Stimulated activated CD8-positive, alpha-beta memory T cell treated with anti-CD3 and anti-CD28 coated beads, Interleukin-2, amount 100 ng/mL, for 1 hour (primary cell): ENCODE measurements at places on chromosomes 2 and 18.
A peak's percentile ranks its signal among the peaks of the same experiment; 100 is the strongest.

DNA sequence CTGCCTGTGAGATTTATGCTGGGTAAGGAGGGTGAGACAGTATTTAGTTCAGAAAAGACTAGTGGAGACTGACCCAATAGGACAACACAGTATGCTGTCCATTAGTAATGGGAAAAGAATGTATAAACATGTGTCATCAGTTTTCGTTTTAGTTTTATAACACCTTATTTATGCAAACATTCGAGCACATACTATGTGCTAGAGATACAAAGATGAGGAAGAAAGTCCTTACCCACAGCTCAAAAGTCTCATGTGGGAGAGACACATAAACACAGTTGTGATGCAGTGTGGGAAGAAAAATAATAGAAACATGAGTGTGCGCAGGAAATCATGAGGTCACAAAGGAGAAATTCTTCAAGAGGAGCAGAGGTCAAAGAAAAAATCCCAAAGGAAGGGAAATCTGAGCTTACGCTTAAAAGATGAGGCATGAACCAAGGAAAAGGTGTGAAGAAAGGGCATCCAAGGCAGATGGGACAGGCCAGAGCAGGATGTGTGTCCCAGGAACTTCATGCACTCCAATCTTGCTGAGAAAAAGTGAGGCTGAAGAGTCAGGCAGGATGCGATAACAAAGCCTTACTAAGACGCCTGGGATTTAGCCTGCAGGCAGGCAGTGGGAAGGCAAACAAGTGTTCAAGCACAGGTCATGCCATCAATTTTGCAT, 8.1 kb downstream of the METTL21A start:
- DNase-seq = no peak

DNA sequence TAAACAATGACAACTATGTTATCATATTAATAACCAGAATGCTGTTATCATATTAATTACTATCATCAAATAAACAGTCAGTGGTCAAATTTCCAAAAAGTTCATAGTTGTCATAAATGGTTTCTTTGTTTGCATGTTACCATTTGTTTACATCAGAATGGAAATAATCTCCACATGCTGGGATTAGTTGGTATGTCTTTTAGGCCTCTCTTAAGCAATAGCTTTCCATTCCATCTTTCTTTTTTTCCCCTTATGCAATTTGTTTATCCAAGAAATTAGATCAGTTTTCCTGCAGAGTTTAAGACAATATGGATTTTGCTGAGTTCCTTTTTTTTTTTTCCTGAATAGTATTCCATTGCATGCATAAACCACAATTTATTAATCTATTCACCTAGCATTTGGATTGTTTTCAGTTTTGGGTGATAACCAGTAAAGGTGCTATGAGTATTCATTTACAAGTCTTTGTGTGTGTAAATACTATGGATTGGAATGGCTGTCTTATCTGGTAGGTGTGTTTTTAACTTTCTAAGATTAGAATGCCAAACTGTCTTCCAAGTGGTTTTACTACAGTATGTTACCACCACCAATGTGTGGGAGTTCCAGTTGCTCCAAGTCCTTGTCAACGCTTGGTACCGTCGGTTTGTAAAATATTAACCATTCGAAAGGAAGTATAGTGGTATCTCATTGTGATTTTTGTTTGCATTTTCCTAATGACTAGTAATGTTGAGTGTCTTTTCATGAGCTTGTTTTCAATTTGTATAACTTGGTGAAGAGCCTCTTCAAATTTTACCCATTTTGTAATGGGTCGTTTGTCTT, 33.3 kb upstream of the TXNDC2 start:
- no peak for DNase-seq

DNA sequence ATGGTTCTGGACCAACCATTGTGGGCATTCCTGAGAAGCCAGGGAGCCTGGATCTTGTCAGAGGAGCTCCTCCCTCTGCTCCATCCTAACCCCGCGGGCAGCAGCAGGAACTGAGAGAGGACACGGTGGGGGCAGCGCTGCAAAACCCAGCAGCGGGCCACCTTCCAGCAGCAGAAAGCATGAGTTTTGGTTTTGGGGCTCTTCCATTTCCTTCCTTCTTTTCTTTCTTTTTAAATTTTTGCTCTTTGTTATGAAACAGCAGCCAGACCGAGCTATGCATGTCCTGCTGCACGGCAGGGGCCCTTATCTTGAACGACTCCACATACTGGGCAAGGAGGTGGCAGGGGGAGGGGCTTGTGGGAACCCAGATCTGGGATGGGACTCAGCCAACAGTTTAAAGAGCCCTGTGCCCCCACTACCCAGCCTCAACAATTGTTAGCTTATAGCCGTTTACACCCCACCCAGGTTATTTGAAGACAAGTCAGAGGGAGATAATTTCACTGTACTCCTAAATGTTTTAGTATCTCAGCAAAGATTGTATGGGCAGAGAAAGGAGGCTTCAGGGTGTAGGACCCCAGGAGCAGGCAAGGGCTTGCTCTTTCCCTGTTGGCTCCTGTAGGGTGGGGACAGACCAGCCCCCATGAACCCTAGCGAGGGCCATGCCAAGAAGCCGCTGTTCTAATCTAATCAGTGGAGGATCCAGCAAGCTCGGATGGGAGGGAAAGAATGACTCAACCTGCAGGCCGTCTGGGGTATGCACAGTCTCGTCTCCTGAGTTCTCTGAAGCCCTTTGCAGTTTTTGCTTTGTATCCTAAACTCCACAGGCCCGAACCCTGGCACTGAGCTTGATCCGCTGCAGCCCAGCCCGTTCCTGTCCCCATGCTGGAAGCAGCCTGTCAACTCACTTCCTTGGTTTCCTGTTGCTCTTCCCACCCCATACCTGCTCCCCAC, 75.3 kb downstream of the LRRFIP1 start:
- no peak for DNase-seq

DNA sequence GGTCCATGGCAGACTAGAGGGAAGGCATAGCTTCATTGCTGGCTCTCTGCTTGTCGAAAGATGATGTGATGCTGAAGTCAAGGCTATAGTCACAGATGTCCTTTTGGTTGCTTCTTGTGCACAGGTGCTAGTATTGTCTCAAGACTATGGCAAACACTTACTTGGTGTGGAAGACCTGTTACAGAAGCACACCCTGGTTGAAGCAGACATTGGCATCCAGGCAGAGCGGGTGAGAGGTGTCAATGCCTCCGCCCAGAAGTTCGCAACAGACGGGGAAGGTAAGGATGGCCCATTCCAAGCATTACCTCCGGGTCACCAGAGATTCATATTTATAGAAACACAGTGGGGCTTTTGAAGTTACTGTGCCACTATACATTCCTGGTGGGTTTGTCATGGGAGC, 95.5 kb upstream of the EML6 start:
- no peak for DNase-seq

DNA sequence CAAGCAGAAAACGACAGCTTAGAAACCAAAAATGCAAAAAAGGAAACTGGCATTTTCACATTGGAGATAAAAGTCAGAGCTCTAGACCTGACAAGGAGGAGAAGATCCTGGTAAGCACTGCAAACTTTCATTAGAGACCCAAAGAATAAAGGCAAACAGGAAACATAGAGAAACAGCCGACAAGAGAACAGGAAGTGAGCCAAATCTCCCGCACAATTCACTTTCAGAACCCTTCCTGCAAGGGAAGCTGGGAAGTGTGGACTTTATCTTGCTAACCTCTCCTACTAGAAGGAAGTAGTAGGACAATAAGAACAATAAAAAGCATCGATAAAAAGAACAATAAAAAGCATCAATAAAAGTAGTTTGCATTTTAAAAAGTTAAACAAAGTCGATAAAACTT, 417.8 kb upstream of the SPHKAP start:
- no peak for DNase-seq

DNA sequence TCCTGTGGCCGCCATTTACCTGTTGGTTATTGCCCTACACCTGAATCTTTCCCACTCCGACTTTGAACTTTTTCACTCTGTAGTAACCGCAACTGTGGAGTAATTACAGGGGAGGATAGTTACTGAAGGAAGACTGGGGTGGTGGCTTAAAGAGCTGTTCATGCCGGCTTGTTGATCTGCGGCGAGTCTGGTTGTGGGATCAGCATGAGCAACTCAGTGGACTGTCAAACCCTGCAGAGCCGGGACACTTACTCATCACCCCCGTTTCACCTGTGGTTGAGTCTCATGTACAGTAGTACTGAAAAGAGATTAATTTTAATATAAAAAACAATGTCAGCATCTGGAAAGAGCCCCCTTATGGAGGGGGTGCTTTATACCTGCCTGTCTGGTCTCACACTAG, 2.1 kb downstream of the ASB1 start:
- DNase-seq = no peak

- DNase-seq = no peak
These were observed 23.9 kb downstream of the MEP1B start for GRCh38 chr18:32213693-32214092.

GRCh38 chr2:121041516-121041915, 243.5 kb downstream of the TFCP2L1 start:
- no peak for DNase-seq

- no peak for DNase-seq
These were observed 245.5 kb downstream of the MYT1L start for GRCh38 chr2:2085533-2085932.

DNA sequence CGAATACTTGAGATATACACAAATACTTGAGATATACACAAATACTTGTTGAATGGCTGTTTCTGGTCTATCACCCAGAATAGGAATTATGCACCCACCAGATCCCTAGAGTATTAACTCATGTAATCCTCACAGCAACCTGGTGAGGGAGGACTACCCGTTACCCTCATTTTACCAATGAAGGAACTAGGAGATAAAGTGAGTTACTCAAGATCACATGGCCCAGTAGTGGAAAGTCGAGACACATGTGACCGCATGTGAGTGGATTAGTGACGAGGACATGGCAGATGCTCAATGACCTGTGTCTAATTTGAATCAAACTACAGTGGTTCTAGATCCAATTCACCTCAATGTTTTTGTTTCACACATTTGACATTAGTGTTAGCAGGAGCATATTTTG, 2.4 kb downstream of the MOGAT1 start:
- DNase-seq = no peak

- DNase-seq = no peak
These were observed 119.5 kb downstream of the NEB start for GRCh38 chr2:151614606-151615306.

GRCh38 chr18:76913583-76913982, 91.2 kb downstream of the ZNF236 start:
- no peak for DNase-seq

- DNase-seq = no peak
These were observed 586 bp upstream of the C2orf49 start for GRCh38 chr2:105336786-105337121.

GRCh38 chr18:27715751-27716150, 461.2 kb downstream of the CDH2 start:
- DNase-seq = no peak

- DNase-seq = no peak
These were observed 78.7 kb downstream of the NCAPH start for GRCh38 chr2:96414161-96414710.

DNA sequence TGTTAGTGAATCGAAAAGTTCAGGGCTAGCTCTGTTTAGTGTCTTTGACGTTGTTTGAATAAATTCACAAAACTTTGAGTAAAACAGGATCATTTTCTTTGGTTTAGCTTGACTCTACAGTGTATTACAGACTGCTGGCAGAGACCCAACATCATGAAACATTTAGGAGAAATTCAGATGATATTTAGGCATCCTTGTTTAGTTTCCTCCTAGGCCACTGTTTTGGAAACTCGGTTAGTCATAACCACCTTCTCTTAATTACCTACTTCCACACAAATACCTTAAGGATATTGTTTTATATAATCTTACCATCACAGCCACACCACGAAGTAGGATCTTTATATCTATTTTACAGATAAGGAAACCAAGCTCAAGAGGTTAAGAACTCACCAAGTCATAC, 7.8 kb downstream of the LIMS1 start:
- no peak for DNase-seq

GRCh38 chr2:39128919-39129391, 8.1 kb upstream of the SOS1 start:
- peak; percentile 24 for DNase-seq

GRCh38 chr2:174544156-174544555, 53.4 kb downstream of the WIPF1 start:
- DNase-seq = no peak

GRCh38 chr2:208265371-208265800, 669 bp upstream of the PIKFYVE start:
- DNase-seq = no peak

- DNase-seq = no peak
These were observed 58.2 kb downstream of the SLC16A14 start for GRCh38 chr2:230010501-230010900.

DNA sequence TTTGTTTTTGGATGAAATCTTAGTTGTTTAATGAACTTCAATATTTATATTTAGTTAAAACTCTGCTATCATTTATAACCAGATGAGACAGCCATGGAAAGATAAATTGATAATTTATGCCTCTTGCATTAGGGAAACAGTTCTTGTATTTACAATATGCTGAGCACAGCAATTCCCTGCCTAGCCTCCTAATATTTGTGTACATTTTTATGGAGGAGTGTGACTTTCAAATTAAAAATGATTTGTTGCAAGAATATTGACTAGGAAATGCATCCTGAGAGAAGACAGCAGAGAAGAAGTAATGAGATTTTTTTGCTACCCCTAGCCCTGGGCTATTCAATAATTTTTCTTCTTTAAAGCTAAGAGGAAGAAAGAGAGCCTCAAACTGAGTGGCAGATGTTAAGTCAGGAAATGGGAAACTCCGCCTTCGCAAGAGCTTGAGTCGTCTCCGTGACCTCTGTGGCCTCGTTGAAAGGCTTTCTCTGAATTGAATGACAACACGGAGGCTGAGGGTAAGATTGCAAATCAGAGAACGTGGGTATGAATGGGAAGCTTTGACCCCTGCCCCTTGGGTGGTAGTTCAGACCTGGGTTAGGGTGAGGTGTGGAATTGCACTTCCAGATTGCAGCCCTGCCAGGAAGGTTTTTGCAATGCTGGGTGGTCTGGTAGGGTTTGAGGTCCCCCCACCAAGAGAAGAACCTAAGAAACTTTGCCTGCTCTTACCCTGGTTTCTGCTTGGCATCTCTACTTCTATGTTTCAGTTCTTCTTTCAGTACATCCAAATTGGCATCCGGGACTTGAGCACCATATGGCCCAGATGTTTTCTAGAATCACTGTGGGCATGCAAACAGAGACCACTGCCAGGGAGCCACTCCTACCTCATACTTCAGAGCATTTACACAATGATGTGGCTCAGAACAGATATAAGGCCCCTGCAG, 210.3 kb upstream of the RBMS1 start:
- DNase-seq = no peak

- DNase-seq = no peak
These were observed 153.6 kb downstream of the HRH4 start for GRCh38 chr18:24613896-24614640.

GRCh38 chr18:73848656-73849055, 299.0 kb downstream of the FBXO15 start:
- no peak for DNase-seq

- DNase-seq = no peak
These were observed 20.9 kb downstream of the MAP4K3 start for GRCh38 chr2:39416140-39416539.

GRCh38 chr2:171267855-171268629, 107.3 kb upstream of the TLK1 start:
- DNase-seq = no peak

GRCh38 chr18:60246606-60247005, 126.0 kb downstream of the MC4R start:
- no peak for DNase-seq

- no peak for DNase-seq
These were observed 281.4 kb upstream of the KCNH7 start for GRCh38 chr2:163119966-163120365.
